ENCODE measurements at places on chromosomes 6 and 20.

DNA sequence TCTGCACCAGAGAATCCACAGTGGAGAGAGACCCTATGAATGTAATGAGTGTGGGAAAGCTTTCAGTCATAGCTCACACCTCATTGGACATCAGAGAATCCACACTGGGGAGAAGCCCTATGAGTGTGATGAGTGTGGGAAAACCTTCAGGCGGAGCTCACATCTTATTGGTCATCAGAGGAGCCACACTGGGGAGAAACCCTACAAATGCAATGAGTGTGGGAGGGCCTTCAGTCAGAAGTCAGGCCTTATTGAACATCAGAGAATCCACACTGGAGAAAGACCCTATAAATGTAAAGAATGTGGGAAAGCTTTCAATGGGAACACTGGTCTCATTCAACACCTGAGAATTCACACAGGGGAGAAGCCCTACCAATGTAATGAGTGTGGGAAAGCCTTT lies 11.9 kb downstream of the ZKSCAN8 start:
- no peak for DNase-seq

GRCh38 chr6:27279513-27280063 lies 32.1 kb downstream of the PRSS16 start:
- DNase-seq = peak; percentile 43

- DNase-seq = no peak
These were observed 36.7 kb downstream of the MAN1A1 start for GRCh38 chr6:119312875-119313338.

GRCh38 chr6:138287144-138287955 lies 69.1 kb upstream of the PBOV1 start:
- peak; percentile 73 for DNase-seq

GRCh38 chr6:169700296-169700695 lies 1.5 kb downstream of the WDR27 start:
- DNase-seq = no peak

GRCh38 chr6:90217506-90218127 lies 79.0 kb downstream of the BACH2 start:
- DNase-seq = no peak

Measured in Calu3 (cell line).